ENCODE measurements at places on chromosomes 4 and X. TPM values are rescaled to one million over a fixed set of nuclear protein-coding genes. Genes with fewer than 3 reads are reported as not detected.

MYOZ2 gene
- 0.60 TPM for polyA plus RNA-seq

ASB9 gene
- 2.1 TPM for polyA plus RNA-seq

COL25A1 gene
- polyA plus RNA-seq: 1.4 TPM

AMOT gene
- 13.1 TPM for polyA plus RNA-seq

CXCR3 gene
- polyA plus RNA-seq: 0.08 TPM

PABPC4L gene
- 2.2 TPM for polyA plus RNA-seq

CDX4 gene
- polyA plus RNA-seq: not detected

ZNF674 gene
- 2.8 TPM for polyA plus RNA-seq

FHIP1A gene
- 0.77 TPM for polyA plus RNA-seq

VCX gene
- polyA plus RNA-seq: not detected

AMBN gene
- not detected for polyA plus RNA-seq

HEPH gene
- polyA plus RNA-seq: 19.0 TPM

PRICKLE3 gene
- 5.5 TPM for polyA plus RNA-seq

INTS6L gene
- 13.5 TPM for polyA plus RNA-seq

NELFA gene
- 12.5 TPM for polyA plus RNA-seq

SULT1E1 gene
- 0.17 TPM for polyA plus RNA-seq

CT45A3 gene
- polyA plus RNA-seq: not detected

CRLF2 gene
- polyA plus RNA-seq: 0.25 TPM

NEXMIF gene
- 0.73 TPM for polyA plus RNA-seq

BTK gene
- polyA plus RNA-seq: 0.81 TPM

SSX1 gene
- not detected for polyA plus RNA-seq

SOWAHD gene
- polyA plus RNA-seq: 0.27 TPM

CD40LG gene
- polyA plus RNA-seq: 1.3 TPM

RPS6KA6 gene
- polyA plus RNA-seq: 1.5 TPM

POLA1 gene
- 8.3 TPM for polyA plus RNA-seq

CCDC149 gene
- 19.6 TPM for polyA plus RNA-seq

SPP1 gene
- polyA plus RNA-seq: 20.8 TPM

OPHN1 gene
- polyA plus RNA-seq: 7.1 TPM

PRKG2 gene
- 0.13 TPM for polyA plus RNA-seq

MAGEB18 gene
- not detected for polyA plus RNA-seq

IGFBP7 gene
- polyA plus RNA-seq: 4,468 TPM

BCOR gene
- 22.0 TPM for polyA plus RNA-seq

TCEAL6 gene
- polyA plus RNA-seq: 6.9 TPM

IDS gene
- 59.7 TPM for polyA plus RNA-seq

TMEM154 gene
- 0.11 TPM for polyA plus RNA-seq

NR3C2 gene
- 16.1 TPM for polyA plus RNA-seq

ABCG2 gene
- polyA plus RNA-seq: 4.4 TPM

PPEF1 gene
- 0.12 TPM for polyA plus RNA-seq

SSX2 gene
- polyA plus RNA-seq: not detected

ART3 gene
- 0.11 TPM for polyA plus RNA-seq

CXCL5 gene
- 0.27 TPM for polyA plus RNA-seq

CFAP99 gene
- polyA plus RNA-seq: not detected

NUDT10 gene
- polyA plus RNA-seq: 13.9 TPM

ARL9 gene
- polyA plus RNA-seq: 1.1 TPM

FAT1 gene
- 48.8 TPM for polyA plus RNA-seq

TRPC3 gene
- 0.58 TPM for polyA plus RNA-seq

MAGEA12 gene
- not detected for polyA plus RNA-seq

Measured in ovary (tissue), 10 donors.